ENCODE measurements at places on chromosomes 6 and 20.

- no peak for DNase-seq
These were observed 37.0 kb downstream of the AKIRIN2 start for GRCh38 chr6:87664921-87665485.

DNA sequence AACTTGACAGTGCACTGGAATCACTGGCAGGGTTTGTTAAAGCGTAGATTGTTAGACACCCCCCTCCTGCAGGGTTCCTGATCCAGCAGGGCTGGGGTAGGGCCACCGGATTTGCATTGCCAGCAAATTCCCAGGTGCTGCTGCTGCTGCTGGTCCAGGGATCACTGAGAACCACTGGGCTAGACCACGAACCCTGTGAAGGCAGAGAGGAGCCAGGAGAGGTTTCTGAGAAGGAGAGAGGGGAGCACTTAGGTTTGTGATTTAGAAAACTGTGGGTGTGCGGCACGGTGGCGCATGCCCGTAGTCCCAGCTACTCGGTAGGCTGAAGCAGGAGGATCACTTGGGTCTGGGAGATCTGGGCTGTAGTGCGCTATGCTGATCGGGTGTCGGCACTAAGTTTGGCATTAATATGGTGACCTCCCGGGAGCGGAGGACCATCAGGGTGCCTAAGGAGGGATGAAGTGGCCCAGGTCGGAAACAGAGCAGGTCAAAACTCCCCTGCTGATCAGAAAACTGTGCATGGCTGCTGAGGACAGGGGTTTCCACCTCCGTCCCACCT lies 53.6 kb upstream of the FAM83D start:
- DNase-seq: no peak

DNA sequence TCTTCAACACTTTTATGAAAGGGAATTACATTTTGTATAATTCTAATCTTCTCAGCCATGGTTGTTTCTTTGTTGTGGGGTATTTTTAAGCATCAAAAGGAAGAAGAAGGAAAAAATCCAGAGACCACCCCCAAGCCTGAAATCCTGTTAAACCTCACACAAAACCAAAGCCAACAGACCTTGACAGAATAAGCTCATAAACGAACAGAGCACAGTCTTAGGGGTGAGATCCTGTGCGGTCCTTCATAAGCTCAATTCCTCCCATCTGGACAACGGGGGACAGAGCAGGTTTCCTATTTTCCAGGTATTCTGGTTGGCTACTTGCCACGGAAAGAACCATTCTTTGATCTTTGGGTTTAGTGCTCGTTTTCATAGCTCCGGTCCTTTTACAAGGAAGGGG lies 151.3 kb upstream of the SULF2 start:
- DNase-seq: no peak

DNA sequence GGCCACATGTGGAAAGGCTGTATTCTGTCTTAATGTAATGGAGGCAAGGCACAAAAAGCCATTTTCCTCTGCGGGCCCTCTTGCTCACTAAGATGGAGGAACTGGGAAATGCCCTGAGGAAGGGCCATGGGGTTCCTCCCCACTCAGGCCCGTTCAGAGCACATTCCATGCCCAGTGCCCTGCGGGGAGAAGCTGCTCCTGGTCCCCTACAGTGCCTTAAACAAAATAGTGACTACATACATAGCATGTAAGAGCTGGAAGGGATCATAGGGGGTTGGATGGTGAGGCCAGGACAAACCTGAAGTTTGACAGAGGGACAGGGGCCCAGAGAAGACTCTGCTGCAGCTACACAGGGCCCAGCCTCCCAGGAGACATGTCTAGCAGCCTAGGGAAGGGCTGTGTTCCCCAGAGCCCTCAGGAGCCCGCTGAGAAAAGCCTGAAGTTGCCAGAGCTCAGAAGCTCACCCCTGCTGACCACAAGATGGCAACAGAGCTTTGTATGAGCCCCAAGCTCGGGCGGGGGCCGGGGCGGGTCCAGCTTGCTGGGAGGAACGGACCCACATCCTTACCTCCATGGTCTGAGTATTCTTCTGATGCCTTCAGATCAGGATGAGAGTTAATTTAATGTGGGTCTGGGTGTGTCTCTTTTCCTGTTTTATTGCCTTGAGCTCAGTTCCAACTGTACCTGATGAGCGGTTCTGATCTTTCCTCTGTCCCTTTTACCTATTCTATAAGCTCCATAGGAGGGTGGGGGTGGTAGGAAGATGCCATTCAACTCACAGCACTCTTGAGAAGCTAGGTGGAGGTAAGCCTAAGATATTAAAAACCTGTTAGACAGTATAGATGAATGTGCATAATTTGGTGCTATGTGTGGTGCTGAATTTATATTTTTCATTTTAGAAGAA lies 242.9 kb downstream of the CDC5L start:
- no peak for DNase-seq

DNA sequence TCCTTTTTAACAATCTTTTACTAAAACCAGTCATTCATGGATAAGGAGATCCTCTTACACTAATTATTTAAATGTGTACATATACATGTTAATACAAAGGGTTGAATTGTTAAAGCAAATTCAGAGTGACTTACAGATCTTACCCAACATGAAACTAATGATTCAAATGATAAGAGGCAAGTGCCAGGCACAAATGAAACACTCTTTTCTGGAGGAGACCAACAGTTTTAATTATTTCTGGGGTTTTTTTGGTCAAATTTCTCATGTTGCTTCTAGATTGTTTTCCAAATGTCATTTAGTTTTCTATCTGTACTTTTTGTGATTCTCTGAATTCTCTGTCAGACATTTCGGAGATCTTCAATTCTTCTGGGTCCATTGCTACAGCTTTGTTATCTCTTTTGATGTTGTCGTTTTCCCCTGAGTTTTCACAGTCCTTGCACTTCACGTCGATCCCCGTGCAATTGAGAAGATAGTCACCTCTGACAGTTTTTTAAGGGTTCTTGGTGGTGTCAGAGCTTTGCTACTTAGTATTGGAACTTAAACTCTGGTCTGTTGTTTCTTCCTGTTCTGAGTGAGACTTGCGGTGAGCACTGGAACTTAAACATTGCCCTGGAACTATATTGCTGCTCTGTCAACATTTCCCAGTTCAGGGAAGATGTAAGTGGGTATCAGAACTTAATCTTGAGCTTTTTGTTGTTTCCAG lies 23.2 kb downstream of the MAS1 start:
- no peak for DNase-seq

GRCh38 chr6:52400313-52401041 lies 19.7 kb upstream of the EFHC1 start:
- DNase-seq: no peak

DNA sequence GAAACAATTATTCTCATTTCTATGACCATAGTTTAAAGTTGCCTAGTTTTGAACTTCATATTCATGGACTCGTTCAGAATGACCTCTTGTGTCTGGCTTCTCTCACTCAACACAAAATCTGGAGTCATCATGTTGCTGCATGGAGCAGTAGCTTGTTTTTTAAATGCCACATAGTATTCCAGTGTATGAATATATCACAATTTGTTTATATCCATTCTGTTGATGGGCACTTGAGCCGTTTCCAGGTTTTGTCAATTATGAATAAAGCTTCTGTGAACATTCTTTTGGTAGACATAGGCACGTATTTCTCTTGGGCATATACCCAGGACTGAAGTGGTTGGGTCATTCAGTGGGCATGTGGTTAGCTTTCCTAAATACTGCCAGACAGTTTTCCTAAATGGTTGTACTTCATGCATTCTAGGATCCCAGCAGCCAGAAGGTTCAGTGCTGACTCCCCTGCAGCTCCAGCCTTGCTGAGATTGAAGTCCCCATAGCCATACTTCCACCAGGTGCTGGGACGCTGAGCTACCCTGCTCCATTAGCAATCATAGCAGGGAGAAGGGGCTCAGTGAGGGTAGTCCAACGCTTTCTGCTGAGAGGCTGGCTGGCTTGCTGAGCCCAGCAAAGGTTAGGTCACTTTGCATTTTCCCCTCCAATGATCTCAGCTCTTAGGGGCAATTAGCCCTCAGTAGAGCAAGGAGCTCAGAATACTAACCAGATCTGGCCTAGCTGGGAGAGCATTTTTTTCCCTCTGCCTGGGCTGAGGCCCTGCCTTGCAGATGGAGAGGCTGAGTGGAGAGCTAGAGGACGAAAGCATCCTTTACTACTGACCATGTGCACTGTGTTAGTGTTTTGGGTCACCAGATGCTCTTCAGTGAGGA lies 35.7 kb upstream of the CTNNBL1 start:
- DNase-seq: no peak

DNA sequence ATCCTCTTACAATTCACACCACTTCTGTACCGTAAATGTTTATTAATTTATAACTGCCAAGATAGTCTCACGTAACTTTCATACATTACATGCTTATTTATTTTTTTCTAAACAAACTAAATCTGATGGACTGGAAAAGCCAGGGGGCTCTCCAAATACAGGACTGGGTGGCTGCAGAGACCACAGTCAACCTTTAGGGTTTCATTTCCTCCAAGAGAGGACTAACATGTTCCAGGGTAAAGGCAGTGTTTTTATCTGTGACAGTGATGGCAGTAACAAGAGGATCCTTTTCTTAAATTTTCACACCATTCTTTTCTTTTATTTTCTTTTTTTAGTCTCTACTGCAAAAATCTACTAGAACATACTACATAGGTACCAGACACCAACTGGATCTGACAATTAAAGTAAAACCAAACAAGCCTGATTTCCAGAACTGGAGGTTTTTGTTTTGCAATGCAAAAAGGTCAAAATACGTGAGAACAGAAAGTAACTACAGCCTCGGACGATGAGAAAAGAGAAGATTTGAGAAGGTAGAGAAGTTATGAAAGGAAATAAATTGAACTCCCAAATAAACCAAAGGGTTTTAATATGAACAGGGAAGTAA lies 1.2 kb downstream of the LMBRD1 start:
- DNase-seq: no peak

- no peak for DNase-seq
These were observed 32.4 kb upstream of the PBOV1 start for GRCh38 chr6:138250513-138251247.

- DNase-seq: no peak
These were observed 156.5 kb downstream of the SMOC2 start for GRCh38 chr6:168597471-168597875.

- DNase-seq: no peak
These were observed 59.0 kb upstream of the MRAP2 start for GRCh38 chr6:83974409-83975050.

DNA sequence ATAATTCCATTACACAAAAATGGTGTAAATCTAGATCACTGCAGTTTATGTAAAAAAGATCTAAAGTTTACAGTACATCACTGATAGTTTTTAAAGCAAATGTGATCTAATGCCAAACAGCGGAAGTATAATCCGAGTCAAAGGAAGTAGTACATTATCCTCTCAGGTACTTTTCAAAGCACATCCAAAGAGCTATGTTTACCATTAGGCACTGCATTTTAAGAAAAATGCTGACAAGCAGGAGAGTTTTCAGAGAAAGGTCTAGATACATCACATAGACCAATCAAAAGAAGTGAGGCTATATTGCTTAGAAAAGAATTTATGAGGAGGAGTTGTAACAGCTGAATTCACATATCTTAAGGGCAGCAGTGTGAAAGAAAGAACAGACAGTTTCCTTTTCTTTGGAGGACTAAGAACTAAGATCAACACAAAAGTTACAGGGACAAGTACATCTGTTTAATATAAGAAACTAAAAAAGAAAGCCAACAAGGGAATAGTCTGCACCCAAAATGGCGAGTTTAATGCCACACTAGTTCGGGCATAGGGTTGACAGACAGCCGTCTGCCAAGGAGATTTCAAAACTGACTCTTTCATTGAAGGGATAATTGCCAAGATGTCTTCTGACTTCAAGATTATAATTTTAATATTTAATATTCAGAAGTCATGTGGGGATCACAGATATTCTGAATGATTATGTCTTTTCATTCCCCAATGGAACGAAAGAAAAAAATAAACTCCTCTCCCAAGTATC lies 1.4 kb downstream of the ZNF184 start:
- no peak for DNase-seq

DNA sequence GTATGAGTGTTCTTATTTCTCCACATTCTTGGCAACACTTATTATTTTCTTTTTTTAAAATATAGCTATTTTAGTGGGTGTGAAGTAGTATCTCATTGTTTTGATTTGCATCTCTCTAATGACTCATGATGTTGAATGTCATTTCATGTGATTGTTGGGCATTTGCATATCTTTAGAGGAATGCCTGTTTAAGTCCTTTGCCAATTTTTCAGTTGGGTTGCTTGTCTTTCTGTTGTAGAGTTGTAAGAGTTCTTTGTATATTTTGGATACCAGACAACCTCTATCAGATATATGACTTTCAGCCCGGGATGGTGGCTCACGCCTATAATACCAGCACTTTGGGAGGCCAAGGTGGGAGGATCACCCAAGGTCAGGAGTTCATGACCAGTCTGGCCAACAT lies 5.1 kb upstream of the POPDC3 start:
- no peak for DNase-seq

DNA sequence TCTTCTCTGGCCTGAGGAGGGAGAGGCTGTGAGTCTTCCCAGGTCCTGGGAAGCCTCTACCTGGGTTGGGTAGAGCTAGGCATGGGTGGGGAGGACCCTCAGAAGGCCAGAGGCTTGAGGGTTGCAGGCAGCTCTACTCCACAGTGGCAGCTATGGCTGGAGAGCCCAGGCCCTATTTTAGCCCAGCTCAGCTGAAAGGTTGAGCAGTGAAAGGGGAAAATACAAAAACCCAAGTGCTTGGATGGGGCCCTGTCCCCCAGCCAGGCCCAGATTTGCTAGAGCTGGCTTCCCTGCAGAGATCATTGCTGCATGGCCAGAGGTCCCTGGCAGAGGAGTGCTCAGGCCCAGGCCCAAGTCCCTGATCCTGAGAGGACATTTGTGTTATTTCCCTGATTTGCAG lies 45.7 kb downstream of the SUN5 start:
- DNase-seq: no peak

DNA sequence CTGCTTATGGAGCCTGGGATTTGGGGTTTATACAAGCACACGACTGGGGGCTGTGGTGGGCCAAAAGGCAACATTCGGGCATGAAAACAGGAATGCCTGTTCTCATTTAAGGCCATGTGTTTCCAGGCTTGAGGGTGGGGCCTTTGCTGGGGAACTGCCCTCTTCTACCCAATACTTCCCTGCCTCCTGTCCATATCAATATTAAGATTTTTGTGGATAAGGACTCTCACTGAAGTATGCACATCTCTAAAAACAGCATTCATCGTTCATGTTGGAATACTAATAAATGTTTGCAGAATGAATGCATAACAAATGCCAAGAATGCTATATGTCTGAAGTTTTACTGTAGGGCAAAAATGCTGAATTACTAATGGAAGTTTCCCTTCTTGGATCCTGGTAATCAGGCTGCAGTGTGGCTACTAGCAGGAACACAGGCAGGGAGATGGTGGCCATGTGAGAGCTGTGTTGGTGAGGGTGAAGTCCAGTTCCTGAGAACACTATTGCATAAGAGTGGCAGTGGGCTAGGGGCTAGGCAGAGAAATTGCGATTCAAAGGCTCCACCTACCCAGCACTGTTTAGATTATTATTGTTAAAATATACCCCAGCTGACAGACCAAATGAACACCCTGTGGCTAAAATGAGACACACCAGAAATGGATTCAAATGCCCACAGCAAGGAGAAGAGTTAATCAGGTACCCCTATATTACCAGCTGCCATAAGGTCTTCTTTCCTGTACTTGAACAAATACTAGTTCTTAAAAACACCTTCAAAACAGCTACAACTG lies 644.3 kb downstream of the EPM2A start:
- DNase-seq: no peak
